ENCODE measurements at places on chromosomes 4 and X.
A peak's percentile ranks its signal among the peaks of the same experiment; 100 is the strongest.

- no peak for DNase-seq
Observed at GRCh38 chr4:19774690-19775256, 476.9 kb upstream of the SLIT2 start.

- DNase-seq: no peak
Observed at GRCh38 chr4:109966891-109967481, 54.3 kb downstream of the EGF start.

- DNase-seq: no peak
Observed at GRCh38 chrX:85024562-85024961, 20.9 kb downstream of the APOOL start.

DNA sequence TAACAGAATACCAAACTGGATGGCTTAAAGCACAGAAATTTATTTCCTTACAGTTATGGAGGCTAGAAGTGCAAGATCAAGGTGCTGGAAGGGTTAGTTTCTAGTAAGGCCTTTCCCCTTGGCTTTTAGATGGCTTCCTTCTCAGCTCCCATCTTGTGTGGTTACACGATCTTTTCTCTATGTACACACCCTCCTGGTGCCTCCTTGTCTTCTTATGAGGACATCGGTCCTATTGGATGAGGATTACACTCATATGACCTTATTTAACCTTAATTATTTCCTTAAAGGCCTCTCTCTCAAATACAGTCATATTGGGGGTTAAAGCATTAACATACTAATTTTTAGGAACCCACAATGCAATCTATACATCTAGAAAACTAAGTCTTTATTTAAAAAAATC is 787.9 kb upstream of the GALNTL6 start:
- DNase-seq: no peak

DNA sequence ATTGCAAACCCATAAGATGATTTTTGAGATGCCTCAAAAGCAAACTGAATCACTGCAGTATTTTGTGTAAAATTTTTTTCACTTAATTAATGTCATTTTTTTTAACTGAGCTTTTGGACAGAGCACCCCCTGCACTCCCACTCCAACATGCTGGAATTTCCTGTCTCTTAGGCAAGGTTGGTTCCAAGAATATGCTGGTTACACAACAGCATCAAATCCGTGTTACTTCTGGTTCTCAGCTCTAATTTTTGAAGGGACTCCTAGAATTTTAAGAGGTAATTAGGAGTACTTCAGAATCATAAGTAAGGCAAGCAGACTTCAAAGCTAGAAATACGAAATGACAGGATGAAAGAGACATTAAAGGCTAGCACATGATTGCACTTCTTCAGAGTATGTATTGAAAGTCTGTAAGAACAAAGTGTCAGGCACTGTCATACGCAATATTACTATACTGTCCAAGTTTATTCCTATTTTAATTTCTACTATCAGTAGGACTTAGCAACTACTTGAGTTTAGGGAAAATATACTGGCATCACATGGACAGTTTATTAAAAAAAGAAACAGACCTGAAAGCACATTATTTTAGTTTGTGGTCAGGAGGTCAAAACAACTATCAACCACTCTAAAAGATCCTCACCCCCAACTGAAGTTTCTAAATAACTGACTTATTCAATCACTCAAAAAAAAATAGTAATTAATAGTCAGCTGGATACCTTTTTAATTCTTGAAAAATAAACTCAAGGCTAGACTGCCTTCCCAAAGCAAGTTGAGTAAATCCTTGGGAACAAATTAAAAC is 1.6 kb upstream of the JCHAIN start:
- no peak for DNase-seq

DNA sequence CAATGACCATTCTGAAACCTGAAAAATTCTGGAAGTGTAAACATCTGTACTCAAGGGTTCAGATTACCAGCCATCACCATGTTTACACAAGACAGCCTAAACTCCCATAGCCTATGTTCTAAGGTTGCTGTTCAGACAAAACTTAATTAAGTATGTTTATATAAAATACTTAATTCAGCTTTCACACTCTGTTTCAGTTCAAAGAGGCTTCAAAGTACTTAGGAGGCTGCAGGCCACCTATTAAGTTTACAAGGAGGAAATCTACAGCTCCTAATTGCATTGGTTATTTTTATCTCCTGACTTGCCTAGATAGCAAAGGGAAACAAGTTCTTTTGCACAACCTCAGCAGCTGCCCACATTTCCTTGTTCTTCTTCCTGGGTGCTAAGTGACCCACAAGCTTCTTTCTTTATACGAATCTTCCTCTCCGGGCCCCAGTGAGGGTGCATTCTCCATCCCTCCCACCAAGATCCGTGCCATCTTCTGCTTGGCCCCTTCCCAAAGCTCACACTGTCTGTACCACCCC is 2.0 kb downstream of the GAK start:
- DNase-seq: no peak

DNA sequence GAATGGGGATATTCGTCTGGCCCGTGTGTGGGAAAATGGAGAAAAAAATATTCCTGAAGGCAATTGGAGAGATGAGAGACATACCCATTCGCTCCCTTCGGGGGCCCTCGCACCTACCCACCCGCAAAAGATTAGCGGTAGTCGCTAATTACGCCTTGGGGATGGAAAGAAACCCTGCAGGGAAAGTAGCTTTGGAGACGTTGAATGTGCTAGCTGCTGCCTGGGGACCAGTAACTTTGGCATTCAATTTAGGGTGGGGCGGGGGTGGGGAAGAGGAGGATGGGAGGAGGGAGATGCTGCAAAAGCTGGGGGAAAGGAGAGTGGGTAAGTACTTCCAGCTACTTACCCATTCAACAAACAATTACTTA is 407 bp upstream of the ZC4H2 start:
- no peak for DNase-seq

DNA sequence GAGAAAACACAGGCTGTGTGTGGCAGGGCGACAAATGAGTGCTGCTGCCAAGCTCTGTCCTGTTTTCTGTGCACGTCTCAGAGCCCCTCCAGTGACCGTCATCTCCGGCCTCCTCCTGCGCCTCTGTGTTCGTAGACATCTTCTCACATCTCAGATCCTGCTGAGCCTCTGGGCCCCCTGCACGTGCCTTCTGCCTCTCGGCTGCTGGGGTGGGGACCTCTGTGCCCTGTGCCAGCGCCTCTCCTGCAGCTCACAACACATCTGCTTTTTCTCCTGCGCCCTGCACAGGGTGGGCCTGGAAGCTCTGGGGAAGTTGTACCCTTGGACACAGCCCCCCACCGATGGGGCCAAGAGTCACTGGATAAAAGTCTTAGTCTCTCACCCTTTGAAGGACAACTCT is 2.4 kb upstream of the CTAG2 start:
- DNase-seq: no peak

GRCh38 chr4:22941688-22942375 is 249.1 kb downstream of the GBA3 start:
- no peak for DNase-seq

DNA sequence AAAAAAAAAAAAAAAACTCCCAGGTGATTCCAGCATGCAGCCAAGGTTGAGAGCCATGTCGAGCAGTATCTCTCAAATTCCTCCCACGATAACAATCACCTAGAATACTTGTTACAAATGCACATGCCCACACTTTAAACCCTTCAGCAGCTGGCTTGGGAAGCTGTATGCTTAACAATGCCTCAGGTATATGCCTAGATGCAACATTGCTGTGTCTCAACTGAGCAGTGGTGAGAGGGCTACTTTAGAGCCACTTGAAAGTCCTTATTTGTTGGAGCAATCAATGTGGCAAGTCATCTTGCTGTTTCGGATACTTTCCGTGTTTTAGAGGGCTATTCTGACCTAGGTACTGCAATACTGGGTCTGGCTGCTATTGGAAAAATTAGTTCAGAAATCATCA is 487.4 kb downstream of the INPP4B start:
- no peak for DNase-seq

DNA sequence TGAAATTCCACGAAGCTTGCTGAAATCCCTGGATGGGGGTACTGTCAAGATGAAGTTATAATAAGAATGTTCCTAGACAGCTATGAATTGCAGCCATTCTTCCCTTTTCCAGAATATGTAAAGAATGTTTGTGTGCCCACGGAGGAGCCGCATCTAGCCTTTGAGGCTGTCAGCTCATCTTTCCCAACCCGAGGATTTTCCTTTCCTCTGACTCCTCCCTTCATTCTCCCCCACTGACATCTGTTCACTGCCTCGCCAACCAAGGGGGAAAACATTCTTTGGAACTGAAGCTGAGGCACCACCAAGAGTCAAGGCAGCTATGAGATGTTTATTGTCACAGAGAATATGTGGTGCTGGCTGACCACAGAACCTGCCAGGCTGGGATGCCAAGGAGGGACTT is 8.8 kb downstream of the NHSL2 start:
- DNase-seq: no peak

DNA sequence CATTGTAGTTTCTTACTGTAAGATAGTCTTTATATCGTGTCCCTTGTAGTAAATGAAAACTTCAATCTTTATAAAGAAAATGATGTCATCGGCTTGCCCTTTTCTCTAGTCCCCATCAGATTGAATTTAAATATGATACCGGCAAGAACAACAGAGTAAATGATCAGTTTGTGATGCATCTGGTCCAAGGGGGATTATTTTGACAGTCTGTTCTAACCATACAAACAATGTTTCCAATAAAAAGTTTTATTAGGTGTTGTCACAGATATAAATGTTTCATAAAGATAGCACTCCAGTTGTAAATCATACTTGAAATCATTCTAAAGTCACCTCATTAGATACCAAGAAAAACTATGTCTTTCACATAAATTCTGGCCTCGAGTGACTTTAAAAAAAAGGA is 72.3 kb downstream of the SLC9A6 start:
- DNase-seq: no peak

- no peak for DNase-seq
Observed at GRCh38 chr4:148795156-148795864, 353.1 kb upstream of the NR3C2 start.

DNA sequence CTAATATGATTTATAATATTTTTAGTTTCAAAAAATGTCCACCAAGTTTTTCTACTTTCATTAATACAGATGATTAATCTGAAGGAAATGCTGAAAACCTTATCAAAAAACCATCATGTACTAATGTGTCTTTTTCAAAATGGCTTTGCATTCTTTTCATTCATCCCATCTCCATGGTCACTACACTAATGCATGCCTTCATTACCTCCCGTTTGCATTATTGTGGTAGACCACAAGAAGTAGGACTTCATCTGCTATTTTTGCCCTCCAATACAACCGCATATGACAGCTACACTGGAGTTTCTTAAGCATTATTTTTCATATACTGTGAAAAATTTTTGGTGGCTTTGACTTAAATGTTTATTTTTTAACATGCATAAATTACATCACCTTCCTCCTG is 37.9 kb upstream of the FSTL5 start:
- no peak for DNase-seq

- no peak for DNase-seq
Observed at GRCh38 chr4:177460460-177460859, 18.2 kb upstream of the AGA start.

DNA sequence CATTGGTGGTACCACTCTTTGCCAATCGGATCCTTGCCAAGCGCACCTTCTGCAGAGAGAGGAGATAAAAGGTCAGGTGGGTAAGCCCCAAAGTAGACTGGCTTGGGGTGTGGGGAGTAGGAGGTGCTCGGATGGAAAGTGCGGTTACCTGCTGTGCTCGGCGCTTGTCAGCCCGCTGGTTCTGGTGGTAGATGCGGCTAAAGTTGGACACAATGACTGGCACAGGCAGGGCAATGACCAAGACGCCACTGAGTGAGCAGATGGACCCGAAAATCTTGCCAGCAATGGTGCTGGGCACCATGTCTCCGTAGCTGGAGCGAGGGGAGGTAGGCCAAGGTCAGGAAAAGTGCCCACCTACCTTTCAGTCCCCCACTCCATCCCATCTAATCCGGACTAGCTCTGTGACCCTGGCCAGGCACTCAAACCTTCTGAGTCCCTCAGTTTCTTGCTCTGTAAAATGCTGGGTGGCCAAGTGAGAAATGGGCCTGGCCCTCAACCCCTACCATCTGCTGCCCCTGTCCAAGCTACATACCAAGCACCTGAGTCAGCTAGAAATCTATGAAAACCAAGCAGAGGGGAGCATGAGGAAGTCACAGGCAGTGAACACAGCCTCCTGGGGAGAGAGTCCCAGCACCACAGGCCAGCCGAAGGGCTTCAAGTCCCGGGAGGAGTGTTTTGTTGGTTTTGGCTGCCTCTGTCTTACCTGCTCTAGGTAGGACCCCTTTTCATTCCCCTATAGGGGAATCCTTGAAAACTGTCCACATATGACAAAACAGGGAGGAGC is 4.7 kb downstream of the KCND1 start:
- no peak for DNase-seq

DNA sequence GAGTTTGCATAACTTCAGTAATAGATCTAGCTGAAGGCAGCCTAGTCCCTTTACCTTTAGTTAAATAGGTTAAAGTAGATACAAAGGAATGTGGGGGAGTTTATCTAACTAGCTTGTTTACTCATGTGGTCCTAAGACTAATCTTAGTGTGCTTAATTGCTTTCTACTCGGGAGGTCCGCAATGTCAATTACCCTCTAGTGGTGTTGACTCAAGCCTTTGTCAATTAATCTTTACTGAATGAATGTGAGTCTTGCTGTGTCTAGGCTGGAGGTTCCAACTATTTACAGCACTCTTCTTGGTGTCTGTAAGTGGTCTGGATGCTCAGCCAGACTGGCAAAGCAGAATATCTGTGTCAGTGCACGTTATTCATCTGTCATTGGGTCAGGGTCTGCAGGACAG is 17.9 kb upstream of the YTHDC1 start:
- no peak for DNase-seq

- no peak for DNase-seq
Observed at GRCh38 chr4:142909908-142910307, 63.8 kb upstream of the INPP4B start.

- DNase-seq: no peak
Observed at GRCh38 chr4:138935135-138935807, 80.3 kb upstream of the NOCT start.

DNA sequence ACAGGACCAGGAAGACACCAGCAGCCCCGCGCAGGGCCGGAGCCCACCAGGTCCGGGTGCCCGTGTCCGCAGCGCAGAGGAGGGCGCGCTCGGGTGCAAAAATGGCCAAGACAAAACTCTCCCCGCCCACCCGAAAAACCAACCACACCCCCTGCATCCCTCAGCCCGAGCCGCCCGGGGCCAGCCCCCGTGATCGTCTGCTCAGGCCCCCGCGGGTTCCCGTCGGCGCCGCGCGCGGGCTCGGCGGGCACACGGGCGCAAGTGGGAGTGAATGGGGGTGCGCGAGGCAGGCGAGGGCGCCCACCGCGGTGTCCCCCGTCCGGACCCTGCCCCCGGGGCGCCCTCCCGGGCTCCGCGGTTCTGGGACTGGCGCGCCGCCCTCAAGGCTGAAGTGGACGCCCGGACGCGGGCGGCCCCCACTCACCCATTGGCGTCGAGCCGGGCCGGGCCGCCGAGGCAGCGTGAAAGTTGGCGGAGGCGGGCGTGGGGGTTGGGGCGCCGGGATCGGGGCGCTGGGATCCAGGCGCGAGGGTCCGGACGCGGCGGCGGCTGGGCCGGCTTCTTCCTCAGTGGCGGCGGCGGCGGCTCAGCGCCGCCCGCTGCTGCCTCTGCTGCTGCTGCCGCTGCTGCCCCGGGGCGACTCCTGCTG is 393 bp downstream of the SH3KBP1 start:
- DNase-seq: peak; percentile 15

DNA sequence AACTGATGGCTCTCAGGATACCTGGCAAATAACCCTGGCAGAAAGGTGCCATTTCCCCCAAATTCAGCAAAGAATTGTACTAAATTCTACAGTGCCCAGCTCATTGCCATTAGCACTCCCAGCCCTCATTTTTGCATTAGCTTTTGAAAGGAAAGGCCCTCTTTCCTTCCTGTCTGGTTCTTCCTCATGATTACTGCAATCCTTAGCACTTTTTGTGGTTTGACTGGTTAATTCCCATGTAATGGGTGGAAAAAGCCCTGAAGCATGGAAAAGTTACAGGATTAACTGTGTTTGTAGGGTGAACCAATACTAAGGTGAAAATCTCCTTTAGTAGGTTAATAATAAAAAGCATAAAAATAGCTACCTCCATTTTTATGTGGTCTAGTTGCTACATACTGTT is 139.5 kb downstream of the NPNT start:
- DNase-seq: no peak
